ENCODE measurements at places on chromosomes 5 and 9.

GRCh38 chr9:114033397-114034103 is 44.5 kb downstream of the AMBP start:
- DNase-seq, result peak; percentile 4

DNA sequence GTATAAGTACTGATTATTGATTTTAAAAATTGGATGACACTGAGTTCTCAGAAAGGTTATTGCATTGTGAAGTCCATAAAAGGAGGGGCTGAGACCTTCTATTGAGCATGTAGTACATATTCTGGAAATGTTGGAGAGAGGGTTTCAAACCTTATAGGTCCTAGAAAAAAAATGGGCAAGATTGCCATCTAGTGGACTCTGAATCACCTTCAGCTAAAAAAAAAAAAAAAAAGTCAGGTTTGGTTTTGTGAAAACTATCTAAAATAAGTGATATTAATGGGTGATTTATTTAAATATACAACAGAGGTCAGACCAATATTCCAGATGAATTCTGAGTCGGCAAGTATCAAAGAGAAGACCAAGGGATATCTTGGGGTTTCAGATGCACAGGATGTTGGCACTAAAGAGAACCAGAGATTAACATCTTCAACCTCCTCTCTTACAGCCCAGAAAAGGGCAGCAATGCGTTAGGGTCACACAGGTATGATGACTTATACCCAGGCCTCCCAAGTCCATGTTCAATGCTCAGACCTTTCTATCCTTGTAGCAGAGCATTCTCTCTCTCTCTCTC is 109.8 kb upstream of the NMUR2 start:
- DNase-seq, result no peak

DNA sequence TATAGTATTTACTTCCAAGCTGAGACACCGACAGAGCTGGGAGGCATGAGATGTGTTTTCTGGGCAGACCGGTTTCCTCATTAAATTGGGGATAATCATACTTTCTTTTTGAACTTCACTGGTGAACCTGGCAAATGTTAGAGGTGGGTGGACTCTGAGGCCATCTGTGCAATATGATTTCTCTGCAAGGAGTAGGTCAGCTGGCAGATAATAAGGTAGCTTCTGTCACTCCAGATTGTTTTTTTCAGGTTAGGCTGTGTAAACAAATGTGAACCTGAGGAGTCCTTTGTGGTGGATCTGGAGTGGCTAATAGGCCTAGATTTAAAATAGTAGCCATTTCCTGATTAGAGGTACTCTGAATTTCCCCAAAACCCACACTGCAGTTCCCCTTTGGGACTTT is 75.4 kb upstream of the S1PR3 start:
- no peak for DNase-seq

DNA sequence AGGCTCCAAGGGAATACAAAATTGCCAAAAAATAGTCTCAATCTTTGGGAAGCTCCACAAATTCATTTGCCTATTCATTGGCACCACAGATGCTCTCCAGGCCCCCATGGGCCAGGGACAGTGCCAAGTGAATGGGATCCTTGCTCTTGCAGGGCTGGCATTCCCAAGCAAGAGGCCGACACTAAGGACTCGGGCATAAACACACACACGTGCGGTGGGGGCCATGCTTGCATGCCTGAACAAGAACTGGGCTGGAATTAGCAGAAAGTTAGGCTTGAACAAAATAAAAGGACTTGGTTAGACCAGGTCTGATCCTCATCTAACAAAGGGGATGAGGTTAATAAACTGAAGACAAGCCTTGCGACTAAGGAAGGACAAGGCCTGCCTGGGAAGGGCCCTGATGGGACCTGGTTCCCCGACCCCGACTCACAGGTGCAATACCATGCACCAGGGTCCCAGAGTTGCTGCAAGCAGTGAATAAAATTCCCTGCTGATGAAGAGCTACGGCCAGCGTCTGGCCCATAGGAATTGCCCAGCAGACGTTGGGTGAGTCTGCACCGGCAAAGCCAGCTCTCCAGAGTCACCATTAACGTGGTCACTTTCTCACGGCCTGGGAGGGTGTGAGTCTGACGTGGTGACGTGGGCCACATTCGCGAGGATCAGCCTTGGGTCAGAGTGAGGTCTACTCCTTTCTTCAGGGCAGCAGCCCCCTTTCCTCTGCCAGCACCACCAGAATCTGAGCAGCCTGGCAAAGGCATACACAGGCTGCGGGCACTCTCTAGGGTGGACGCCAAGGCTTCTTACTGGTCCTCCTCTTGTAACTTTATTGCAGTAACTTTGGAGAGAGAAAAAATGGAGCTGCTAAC is 77.4 kb upstream of the FCN1 start:
- DNase-seq, result no peak

GRCh38 chr5:59483971-59484472 is 409.5 kb downstream of the PDE4D start:
- DNase-seq, result no peak

DNA sequence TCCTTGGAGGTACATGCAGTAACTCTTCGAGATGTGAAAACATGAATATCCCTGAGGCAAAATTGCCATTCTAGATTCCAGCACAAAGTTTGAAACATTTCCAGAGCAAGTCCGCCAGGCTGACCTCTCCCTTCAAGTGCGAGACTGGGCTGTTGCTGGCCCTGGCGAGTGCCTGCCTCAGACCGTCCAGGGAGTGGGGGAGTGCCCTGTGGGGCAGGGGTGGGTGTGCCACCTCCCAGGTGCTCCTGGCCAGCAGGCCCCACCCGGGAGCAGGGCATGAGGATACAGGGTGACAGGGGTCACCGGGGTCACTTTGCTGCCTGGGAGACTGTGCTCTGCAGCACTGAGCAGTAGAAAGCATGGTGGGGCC is 199.9 kb downstream of the AOPEP start:
- DNase-seq, result no peak

GRCh38 chr5:140588311-140589070 is 23.9 kb downstream of the SLC35A4 start:
- DNase-seq, result no peak

DNA sequence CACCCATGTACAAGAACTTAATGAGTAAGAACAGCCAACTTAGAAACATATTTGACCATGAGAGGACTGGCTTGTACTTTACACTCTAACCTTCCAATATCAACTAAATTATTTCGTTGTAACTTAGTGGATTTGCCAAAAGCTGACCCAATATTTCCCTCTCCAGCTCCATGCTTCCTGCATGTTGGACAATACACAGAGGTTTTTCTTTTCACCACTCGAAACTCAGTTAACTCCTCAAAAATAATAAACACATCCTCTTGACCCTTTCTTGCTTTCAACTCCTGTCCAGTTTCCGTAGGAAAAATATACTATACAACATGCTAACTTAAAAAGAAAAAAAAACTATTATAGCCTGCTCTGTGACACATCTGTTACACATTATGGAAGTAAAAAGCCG is 188.9 kb downstream of the MPDZ start:
- no peak for DNase-seq

DNA sequence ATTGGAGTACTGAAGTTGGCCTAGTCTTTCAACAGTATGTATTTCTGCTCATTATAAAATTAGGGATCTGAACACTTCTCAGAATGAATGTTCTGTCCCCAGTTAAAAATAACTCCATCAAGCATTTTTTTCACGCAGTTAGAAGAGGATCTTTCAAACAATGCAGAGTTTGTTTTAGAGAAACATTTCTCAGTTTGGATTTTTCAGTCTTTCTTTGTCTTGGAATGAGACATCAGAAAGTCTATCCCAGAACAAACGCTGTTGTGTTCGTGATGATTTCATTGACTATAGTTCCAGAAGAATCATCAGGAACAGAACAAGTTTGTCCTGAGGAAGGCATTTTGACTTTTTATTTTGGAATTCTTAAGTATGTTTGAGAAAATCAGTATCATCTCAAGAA is 218.7 kb downstream of the ARRDC3 start:
- peak; percentile 16 for DNase-seq

GRCh38 chr5:88116396-88116795 is 152.2 kb downstream of the TMEM161B start:
- no peak for DNase-seq

GRCh38 chr5:4022056-4022670 is 426.5 kb downstream of the IRX1 start:
- no peak for DNase-seq

DNA sequence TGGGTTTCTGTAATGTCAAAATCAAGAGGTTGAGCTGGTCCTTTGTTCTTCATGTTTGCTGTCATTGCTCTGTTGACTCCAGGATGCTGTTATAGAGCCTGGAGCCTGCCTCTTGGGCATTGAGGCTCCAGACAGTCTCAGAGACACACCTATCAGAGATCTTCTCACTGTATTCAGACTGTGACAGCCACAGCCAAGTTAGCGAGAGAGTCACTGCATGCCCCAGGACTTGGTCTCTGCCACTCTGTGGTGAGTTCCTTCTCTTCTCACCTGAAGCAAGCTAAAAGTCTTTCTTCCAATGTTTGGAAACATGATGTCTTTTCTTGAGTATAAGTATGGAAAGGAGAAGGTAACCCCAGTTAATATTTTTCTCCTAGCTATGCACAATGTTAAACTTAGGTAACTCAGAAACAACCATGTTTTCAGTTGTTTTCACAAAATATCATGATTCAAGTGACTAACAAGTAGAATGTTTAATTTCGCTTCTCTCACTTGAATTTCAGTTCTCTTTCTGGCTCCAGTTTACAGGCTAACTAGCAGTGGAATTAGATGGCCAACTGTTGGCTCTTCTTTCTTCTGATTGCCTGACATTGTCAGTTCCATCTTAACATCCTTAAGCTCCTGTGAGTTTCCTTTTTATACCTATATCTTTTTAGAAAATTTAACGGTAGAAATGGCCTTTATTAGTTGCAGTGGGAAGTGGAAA is 20.6 kb upstream of the ZFYVE16 start:
- DNase-seq, result no peak

DNA sequence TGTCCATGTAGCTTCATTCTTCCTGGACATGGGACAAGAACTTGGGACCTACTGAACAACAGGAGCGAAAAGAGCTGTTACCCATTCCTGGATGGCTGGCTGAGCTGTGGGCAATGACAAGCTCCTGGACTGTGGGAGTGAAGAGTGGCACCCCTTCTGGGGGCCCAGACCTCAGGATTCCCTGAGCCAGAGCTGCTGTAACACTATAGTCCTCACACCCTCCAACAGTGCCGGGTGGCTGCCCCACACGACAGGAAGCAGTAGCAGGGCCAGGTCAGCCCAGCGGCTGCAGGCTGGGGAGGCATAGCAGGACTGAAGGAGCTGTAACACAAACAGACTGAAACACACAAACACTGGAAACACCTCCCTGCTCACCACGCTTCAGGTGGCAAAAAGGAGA is 169.7 kb upstream of the IRX2 start:
- DNase-seq, result no peak

- DNase-seq, result no peak
Observed at GRCh38 chr9:108083160-108083750, 593.7 kb upstream of the KLF4 start.

- DNase-seq, result no peak
Observed at GRCh38 chr5:40399349-40399748, 280.4 kb upstream of the PTGER4 start.

- DNase-seq, result no peak
Observed at GRCh38 chr9:105341434-105342146, 97.1 kb downstream of the SLC44A1 start.

DNA sequence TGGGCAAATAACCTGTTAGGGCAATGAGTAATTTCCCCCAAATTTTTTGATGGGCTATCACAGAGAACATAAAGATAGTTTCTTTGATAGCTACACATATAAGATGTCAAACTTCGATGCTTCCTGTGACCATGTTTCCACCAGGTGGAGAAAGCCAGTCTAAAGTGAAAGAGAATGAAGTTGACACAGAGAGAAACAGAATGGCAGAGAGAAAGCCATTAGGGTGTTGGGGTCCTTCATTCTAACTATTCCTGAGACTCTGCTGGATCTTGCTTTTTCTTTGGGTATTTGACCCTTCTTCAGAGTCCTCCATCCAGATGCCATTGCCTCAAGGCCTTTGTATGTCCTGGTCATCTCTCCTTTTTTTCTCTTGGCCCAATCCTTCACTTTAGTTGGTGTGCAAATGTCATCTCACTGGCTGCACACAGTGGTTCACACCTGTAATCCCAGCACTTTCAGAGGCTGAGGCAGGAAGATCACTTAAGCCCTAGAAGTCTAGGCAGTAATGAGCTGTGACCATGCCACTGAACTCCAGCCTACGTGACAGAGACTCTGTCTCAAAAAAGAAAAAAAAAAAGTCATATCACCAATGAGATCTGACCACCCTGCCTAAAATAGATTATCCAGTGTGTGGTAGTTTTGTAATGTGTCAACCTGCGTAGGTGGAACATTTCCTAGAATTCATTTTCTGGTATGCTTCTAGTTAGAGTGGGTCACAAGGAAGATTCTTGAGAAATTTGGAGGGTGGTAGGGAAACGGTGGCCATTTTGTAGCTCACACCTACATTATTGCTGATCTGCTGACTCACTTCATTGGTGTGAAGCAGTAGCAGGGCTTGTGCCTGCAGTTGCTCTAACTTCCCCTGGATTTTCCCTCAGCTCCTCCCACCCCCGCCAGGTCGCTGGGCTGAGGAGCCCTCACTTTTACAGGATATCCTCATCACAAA is 20.8 kb upstream of the KIF2A start:
- DNase-seq, result peak; percentile 76

DNA sequence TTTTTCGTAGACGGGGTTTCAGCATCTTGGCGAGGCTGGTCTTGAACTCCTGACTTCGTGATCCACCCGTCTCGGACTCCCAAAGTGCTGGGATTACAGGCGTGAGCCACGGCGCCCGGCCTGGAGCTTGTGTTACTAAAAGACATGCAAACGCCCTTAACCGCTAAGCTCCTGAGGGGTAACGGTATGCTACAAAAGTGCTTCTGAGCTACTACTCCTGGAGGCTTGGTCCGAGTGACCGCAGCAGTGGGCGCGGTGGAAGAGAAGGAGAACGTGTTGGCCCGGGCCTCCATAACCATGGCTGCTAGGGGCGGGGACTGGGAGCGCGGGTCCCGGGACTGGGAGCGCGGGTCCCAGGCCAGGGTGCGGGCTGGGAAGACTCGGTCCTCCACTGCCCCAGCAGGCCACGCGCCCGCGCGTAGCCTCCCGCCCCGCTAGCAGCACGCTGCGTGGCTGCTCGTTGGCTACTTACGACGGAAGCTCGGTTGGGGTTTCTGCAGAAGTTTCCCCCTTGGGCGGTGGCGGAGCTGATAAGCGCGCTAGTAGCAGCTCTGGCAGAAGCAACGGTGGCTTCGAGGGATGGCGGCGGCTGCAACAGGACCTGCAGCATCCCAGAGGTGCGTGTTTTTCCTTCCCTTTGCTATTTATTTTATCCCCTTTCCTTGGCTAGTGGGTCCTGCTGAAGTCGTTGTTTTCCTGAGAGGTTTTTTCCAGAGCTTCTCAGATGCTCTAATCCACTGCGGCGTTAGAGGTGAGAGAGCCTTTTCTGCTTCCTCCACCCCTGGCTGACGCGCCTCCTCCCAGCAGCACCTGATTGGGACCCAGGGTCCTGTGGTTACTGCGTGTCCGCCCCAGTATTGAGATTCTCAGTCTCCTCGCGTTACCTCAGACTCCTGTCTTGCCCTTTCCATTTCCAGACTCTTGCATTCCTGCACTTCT is 69.2 kb upstream of the CCDC180 start:
- DNase-seq, result peak; percentile 83

DNA sequence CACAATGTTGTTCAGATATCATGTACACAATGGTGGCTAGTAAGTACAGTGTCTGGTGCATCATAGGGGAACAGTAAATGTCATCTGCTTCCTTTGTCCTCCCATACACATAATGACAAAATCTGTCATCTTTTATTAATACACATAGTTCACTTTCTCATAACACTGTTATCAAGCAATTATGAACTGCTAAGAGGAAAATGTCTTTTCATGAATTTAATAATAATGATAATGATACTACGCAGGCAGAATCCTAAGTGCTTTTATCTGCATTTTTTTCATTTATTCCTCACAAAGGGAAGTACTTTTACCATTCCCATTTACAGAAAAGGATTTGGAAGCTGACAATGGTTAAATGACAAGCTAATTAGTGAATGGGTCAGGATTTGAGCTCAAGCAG is 35.7 kb downstream of the DPYSL3 start:
- DNase-seq, result no peak

Measured in suppressor macrophage (primary cell).